ENCODE measurements at places on chromosomes 6 and 20.
A peak's percentile ranks its signal among the peaks of the same experiment; 100 is the strongest.

- DNase-seq: no peak
Measured at GRCh38 chr20:9070304-9070703, 1.4 kb downstream of the PLCB4 start.

DNA sequence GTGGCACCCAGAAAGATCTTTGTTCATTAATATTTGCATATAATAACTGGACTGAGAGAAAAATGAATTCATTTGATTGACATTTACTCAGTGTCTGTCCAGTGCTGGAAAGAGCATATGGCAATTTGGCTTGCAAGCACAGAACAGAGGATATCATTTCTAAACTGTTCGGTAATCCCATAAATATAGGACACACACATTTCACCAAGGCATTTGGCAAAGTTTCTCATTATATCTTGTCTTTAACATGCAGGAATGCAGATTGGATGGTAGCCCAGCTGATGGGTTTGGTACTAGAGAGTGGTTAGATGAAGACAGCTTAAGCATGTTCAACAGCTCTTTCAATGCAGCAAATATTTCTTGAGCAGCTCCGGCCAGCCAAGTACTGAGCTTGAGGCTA, 259.2 kb downstream of the PRKN start:
- no peak for DNase-seq

GRCh38 chr20:32806356-32806755, 13.4 kb upstream of the MAPRE1 start:
- no peak for DNase-seq

DNA sequence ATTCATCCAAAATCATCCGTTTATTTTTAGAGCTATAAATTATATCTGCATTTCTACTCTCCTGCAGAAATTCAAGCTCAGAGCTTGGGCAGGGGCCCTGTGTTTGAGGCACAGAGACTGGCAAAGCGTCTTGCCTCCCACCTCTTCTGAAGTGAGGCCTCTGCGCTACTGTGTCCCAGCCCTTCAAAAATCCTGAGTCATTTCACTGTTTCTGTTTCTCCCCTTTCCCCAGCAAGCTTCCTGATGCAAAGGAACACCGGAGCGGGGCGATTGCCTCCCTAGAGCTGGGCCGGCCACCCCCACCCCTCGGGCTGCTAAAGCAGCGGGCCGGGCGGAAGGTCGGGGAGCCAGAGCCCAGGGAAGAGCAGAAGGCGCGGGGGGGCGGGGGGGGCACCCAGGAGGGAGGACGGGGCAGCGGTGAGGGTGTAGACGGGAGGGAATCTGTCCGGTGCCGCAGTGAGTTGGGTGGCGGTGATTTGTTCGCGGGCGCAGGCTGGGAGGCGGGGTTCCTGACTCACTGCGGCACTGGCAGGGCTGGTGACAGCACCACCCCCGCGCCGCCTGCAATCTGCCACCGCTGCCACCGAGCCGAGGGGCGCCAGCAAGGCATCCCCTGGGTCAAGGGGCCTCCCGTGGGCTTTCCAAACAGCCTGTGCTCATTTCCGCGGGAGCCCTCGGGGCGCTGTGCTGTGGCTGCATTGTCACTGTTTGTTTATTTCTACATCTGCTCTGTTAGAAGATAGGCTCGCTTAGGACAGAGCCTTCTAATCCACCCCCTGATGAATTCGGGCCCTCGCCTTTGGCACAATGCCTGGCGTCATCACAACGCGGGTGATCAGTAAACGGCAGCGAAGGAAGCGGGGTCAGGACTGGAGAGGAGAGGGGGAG, 46.5 kb upstream of the SNAP25 start:
- DNase-seq: peak; percentile 84

- DNase-seq: no peak
Measured at GRCh38 chr6:140095532-140095931, 721.1 kb upstream of the CITED2 start.

GRCh38 chr20:5863040-5863833, 87.1 kb downstream of the TRMT6 start:
- peak; percentile 53 for DNase-seq

GRCh38 chr20:15075586-15075985, 738.2 kb upstream of the FLRT3 start:
- no peak for DNase-seq

GRCh38 chr6:27892649-27893058, 19.5 kb downstream of the OR2B2 start:
- no peak for DNase-seq

Measured in H54 (cell line).